ENCODE measurements at places on chromosomes 11 and 22.

DNA sequence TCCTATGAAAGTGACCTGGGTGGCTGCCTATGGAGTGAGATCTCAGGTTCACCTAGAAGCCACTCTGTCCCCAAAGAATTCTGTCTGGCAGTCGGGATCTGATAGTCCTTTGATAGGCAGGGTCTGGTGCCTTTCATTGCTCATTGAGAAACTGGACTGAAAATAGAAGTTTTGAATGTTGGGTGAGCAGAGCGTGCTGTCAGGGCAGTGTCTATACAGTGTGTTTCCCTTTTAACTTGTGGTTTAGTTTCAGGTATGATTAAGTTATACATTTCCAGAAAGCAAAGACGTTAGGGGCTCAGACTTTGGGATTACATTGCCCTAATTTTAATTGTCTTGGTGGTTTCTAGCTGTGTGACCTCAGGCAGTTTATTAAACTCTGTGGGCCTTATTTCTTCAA lies 111.3 kb upstream of the PAX6 start:
- no peak for DNase-seq

GRCh38 chr22:46054091-46055073 lies 77.4 kb upstream of the WNT7B start:
- peak; percentile 56 for DNase-seq

DNA sequence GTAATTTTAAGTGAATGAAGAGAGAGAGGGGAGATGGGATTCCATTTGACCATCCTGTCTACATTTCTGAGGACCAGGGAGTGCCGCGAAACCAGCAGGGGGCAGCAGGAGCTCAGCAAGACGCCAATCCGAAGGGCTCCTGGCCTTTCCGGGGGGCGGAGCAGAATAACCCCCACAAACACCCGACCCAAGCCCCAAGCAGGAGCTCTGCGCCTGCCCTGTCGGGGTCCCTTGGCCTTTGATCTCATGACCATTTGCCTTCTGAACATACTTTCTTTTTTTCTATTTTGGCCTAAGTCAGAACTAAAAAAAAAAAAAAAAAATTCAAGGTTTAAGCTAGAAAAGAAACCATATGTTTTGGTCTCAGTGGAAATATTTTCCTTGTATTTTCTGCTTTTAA lies 21.9 kb upstream of the SCN2B start:
- DNase-seq, result peak; percentile 89

GRCh38 chr11:581752-582151 lies 5.5 kb downstream of the PHRF1 start:
- DNase-seq, result no peak

DNA sequence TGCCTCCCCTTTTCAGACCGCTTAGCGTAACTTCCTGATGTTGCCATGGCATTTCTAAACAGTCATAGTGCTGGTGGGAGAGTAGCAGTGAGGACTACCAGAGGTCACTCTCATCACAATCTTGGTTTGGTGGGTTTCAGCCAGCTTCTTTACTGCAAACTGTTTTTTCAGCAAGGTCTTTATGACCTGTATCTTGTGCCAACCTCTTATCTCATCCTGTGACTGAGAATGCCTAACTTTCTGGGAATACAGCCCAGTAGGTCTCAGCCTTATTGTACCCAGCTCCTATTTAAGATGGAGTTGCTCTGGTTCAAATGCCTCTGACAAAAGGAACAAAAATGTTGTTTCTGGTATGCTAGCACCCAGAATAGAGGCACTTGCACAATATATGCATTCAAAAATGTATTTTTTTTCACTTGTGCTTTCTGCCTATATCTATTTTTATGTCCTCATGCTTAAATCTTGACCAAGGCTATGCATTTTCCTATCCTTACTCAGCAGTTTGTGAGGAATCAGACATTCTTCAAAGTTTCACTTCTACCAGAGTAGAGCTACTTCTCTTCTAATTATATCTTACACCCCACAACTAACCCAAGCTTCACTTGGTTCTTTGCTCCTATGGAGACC lies 16.1 kb upstream of the OR51M1 start:
- no peak for DNase-seq

Measured in activated CD4-positive, alpha-beta memory T cell treated with anti-CD3 and anti-CD28 coated beads for 36 hours (primary cell).